ENCODE measurements at places on chromosomes 3 and 15.

DNA sequence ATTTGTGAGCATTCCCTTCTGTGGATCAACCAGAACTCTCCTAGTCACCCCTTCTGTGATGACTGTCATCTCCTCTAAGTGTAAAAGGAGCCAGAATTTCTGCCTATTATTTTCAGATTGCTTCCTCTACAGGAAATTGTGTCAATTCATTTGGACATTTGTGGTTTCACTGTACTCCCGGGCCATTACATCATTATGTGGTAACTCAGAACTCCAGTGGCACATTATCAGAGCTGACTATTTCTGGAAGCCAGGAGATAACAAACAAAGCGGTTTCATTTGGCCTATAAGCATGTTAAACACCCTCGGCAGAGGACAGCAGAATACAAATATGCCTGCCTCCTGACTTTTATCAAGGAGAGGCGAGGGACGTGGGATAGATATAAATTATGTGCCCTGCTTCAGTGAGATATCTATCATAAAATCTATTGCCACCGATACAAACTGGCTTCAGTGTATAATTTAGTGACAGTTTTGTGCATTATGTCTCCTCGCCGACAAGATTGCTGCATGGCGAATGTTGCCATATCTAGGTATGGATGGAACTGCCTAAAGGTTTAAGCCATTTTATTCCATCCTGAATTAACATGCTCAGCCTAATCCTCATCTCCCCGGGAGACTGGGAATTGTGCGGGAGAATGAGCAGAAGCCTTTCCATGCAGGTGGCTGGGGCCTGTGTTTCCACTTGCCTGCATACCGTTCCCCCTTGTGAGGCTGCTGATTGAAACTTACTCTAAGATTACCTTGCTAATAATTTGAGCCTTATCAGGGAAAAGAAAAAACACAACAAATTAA is 193.4 kb upstream of the SEMA6D start:
- no peak for DNase-seq

GRCh38 chr3:177418787-177419186 is 221.5 kb upstream of the TBL1XR1 start:
- DNase-seq: no peak

GRCh38 chr15:32677238-32677750 is 35.8 kb downstream of the SCG5 start:
- DNase-seq: no peak

- DNase-seq: no peak
These were observed 982.9 kb downstream of the TUSC7 start for GRCh38 chr3:117692416-117692995.

GRCh38 chr15:93706495-93707292 is 524.7 kb upstream of the MCTP2 start:
- DNase-seq: no peak

- no peak for DNase-seq
These were observed 13.1 kb upstream of the ANP32A start for GRCh38 chr15:68833700-68834331.

GRCh38 chr3:141447383-141447782 is 39.4 kb upstream of the RASA2 start:
- DNase-seq: no peak

DNA sequence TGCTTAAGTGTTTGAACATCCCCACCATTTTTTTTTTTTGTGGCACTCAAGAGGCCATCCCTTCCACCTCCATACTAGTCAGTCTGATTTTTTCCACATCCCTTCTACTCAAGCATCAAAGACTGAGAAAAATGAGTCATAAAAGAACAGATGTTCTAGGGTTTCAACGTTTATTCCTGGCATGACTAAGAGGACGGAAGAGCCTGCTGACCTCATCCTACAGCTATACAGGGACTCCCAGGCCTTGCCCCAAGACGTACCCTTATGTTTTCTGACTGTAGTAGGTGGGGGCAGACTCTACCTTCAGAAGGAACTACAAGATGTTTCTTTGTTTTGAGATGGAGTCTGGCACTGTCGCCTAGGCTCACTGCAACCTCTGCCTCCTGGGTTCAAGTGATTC is 3.3 kb upstream of the ITPKA start:
- no peak for DNase-seq

DNA sequence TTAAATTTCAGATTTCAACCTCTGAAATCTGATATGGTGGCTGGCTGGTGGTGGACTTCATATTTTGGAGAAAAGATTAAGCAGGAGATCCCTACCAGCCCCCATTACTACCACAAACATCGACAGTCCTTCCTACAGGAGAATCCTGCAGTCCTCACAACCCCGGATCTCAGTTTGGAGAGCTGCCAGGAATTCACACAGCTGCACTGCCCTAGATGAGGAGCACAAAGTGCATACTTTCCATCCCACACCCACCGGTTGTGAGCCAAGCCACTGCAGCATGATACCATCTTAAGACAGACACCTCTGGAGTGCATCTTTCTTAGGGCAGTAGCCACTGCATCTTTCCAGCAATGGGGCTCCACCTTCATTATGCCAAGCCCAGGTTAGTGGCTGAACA is 185.5 kb upstream of the GPR149 start:
- no peak for DNase-seq

GRCh38 chr15:41832875-41833274 is 5.0 kb downstream of the JMJD7 start:
- no peak for DNase-seq

GRCh38 chr3:122077293-122078234 is 22.4 kb downstream of the CD86 start:
- DNase-seq: no peak

DNA sequence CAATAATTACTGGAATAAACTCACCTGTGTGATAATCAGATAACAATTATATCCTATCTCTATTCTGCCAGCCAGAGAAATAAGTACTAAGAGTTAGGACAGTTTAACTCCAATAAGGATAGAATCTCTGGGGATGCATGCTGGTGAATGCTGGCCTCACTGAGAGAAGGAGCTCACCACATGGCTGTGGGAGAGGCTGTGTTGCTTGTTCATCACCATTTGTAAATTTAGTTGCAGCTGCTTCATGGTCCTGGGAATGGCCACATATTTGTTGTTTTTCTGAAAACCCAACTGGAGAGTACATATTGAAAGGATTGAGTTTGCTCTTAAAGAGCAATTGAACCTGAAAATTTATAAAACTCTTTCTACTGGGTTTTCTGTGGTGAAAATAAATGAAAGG is 207.3 kb downstream of the NECTIN3 start:
- no peak for DNase-seq

- DNase-seq: no peak
These were observed 123.8 kb downstream of the C3orf70 start for GRCh38 chr3:185029086-185029485.

- DNase-seq: no peak
These were observed 48.0 kb upstream of the MEX3B start for GRCh38 chr15:82093774-82094211.

- DNase-seq: no peak
These were observed 18.9 kb downstream of the CD200 start for GRCh38 chr3:112351823-112352222.

DNA sequence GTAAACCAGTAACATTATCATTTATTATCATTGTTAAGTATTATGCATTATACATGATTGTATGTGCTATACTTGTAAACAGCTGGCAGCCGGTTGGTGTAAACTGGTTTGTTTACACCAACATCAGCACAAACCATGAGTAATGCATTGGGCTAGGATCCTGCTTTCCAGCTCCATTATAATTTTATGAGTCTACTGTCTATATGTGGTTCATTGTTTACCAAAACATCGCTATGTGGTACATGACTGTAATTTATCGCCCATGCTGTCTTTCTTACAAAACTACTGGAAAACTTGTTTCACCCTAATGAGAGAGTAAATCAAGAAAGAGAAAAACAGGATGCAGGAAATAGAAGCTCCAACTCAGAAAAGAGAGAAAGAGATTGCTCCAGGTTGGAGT is 224.8 kb upstream of the CBLB start:
- DNase-seq: no peak

DNA sequence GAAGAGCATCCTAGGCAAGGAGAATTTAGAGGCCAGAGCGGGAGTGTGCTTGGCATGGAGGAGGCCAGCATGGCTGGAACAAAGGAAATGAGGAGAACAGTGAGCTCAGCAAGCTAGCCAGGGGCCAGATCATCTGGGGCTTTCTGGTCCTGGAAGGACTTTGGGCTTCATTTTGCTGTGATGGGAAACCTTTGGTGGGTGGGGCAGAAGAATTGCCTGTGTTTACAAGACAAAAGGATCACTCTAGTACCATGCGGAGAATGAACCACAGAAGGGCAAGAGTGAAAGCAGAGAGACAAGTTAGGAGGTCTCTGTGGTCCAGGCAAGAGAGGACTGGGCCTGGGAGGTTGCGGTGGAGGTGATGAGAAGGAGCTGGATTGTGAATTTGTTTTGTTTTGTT is 61.6 kb upstream of the FOXP1 start:
- DNase-seq: no peak

GRCh38 chr3:133474817-133475216 is 75.0 kb downstream of the BFSP2 start:
- no peak for DNase-seq

DNA sequence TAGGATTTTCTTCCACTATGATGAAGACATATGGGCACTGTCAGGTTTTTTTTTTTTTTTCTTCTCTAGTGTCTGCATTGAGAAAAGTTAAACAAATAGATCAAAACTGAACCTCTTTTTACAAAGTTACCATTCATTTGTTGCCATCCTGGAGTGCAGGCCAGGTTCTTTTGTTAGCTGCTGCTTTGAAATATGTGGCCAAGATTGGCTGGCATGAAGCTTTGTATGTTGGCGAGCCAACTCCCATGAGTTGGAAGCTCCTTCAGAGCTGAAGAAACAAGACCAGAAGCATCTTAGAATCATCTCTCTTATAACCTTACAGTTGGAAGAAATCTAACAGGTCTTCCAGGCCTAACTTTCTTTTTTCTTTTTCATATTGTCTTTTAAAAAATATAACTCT is 346.5 kb downstream of the THSD4 start:
- no peak for DNase-seq

- no peak for DNase-seq
These were observed 58.2 kb downstream of the SLC6A1 start for GRCh38 chr3:11050666-11051323.

- no peak for DNase-seq
These were observed 32.1 kb downstream of the GRK7 start for GRCh38 chr3:141795276-141795675.

DNA sequence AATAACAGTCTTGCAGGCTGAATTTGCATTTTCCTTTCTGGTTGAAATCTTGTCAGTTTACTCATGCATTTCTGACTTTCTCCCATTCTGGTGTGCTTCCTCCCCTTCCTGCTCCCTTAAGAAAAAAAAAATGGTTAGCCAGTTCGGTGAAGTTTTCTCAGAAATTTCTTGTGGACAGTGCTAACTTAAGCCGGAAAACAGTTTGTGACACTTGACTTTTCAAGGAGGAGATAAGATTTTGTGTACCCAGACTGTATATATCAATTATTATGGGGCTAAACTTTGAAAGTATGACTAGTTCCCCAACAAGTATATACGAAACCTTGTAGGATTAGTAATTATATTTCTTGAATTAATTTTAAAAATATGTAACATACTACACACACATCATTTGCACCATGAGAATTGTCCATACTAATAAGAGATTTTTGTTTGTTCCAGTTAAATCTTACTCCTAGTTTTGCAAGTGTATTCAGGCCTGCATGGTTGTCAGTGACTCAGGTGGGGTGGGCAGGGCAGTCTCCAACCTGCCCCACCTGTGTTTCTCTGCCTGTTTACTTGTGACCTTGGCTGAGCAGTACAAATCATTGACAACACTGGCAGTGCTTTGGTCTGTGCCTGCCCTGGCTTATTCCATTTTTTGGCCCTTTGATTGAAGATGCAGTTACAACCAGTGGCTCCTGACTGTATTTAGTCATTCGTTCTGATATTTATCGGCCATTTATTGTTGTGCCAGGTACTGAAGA is 19.1 kb downstream of the UBE2E1 start:
- no peak for DNase-seq

DNA sequence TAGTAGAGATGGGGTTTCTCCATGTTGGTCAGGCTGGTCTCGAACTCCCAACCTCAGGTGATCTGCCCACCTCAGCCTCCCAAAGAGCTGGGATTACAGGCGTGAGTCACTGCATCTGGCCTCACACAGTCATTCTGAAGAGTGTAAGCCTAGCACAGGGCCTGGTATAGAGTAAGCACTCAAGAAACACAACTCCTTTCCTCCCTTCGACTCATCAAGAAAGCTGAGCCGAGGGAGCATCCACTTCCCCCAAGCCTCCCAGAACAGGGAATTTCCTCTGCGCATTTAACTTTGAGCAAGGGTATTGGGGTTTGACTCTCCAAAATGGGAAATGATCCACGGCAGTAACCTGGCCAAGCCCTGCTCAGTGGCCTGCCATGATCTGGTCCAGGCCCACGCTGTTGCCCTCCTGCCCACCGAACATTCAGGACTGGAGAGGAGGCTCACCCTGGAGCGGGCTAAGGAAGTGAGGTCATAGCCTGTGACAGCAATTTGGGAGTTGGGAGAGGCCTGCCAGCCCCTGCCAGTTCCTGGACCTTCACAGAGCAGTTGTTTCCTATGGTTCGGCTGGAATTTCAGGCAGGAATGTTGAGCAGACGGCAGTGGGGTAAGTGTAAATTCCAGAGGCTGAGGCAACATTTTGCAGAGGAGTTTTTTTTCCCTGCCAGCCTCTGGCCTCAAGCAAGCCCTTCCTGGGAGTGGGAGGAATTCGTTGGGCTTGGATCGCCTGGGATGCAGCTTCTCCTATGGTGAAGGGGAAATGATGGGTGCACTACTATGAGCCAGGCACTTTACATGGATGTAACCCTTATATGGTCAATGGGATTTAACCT is 21.2 kb upstream of the SMAD3 start:
- DNase-seq: no peak

DNA sequence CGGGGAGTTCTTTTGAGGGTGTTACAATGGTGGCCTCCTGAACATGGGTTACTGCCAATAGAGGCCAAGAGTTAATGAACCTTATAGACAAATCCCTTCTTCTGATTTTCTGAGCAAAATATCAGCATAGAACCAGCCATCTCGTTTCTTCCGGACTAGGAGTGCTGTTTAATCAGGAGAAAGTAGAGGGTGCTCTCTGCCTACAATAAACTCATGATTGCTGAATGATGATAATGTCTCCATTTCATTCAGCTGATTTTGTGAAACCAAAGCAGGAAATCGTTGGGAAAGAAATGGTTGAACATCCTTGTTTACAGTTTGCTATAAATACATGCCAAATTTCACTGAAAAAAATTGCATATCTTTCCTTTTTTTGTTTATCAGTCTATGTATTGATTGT is 142.8 kb upstream of the PLSCR5 start:
- peak; percentile 44 for DNase-seq

- no peak for DNase-seq
These were observed 448 bp downstream of the SHISA5 start for GRCh38 chr3:48503401-48504050.

- no peak for DNase-seq
These were observed 166.0 kb upstream of the SATB1 start for GRCh38 chr3:18591120-18591519.

DNA sequence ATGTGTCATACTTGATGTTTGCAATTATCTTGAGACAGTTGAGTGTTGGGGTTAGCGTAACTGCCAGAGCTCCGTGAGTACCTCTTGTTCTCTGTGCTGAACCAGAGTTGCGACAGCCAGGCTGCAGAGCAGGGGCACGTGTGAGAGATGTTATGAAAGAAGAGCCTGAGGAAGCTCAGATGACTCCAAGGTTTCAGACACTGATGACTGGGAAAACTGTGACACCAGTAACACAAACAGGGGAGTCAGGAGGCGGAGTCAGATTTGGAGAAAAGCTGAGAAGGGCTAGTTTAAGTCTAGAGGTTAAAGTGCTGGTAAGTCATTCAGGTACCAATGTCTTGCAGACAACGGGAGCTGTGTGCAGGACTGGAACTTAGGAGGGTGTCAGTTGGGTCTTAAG is 45.0 kb downstream of the BLM start:
- no peak for DNase-seq
